ENCODE measurements at places on chromosomes 3 and 15. TPM values are rescaled to one million over a fixed set of nuclear protein-coding genes. Genes with fewer than 3 reads are reported as not detected.

DNA sequence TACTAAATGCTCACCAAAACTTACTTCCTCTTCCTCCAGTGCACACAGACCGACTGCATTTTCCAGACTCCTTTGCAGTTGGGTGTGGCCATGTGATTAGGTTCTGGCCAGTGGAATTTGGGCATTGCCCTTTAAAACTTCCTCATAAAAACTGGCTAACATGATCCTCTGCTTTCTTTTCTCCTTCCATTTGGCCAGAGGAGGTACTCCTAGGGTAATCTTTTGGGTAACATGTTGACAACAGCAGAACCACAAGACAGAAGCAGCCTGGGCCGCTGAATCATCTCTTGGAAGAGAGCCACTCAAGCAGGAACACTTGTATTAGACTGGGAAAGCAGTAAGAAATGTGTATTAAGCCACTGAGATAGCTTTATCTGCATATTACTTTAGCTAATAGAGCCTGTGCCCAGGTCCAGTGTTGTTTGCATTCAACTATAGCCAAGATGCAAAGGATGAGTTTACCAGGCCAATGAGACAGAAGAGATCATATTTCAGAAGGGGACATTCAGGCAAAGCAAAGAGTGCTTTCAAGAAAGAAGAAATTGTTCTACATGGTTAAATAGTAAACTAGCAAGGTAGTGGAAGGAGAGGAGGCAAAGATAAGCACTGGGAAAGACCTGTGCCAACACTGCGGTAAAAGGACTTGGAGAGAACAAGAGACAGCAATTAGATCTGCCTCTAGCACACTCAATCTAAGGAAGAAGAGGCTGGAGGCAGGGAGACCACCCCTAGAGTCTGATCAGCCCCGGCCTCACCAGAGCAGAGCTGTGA is 79.8 kb downstream of the PLCH1 start:
- no peak overlapping the region for H3K27ac ChIP-seq
- H3K27me3 ChIP-seq = no peaks in the 10 kb centered on the region
- H3K4me1 ChIP-seq = no peaks in the 10 kb centered on the region
- H3K4me3 ChIP-seq = no peak overlapping the region

- H3K27me3 ChIP-seq = no peaks in the 10 kb centered on the region
- H3K27ac ChIP-seq = no peak overlapping the region
- DNase-seq = no peak
Observed at GRCh38 chr15:29018120-29018805, 132.5 kb downstream of the APBA2 start.

DNA sequence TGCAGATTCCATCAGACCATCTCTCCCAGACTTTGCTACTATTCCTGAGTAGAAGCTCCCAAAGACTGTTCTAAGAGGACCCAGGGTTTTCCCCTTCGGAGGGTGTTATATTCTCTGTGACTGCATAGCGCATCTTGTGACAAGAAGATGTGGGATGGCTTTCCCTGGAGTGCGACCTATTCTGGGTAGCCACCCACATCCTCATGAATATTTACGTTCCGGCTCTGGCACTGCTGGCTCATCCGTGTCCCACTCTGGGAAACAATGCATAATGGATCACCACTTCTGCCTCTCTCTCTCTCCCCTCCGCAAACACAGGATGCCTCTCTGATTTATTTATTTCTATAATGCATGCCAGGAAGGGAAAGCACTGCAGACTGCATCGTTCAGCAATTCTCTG is 166.1 kb downstream of the PYDC2 start:
- no peak overlapping the region for H3K4me3 ChIP-seq
- H3K36me3 ChIP-seq = no peaks in the 10 kb centered on the region
- H3K4me1 ChIP-seq = no peaks in the 10 kb centered on the region
- H3K27me3 ChIP-seq = no peaks in the 10 kb centered on the region

- H3K4me1 ChIP-seq = no peaks in the 10 kb centered on the region
- H3K4me3 ChIP-seq = no peak overlapping the region
- no peaks in the 10 kb centered on the region for H3K27me3 ChIP-seq
- no peak for DNase-seq
- no peaks in the 10 kb centered on the region for H3K36me3 ChIP-seq
Observed at GRCh38 chr3:190543671-190544070, 29.8 kb downstream of the IL1RAP start.

DNA sequence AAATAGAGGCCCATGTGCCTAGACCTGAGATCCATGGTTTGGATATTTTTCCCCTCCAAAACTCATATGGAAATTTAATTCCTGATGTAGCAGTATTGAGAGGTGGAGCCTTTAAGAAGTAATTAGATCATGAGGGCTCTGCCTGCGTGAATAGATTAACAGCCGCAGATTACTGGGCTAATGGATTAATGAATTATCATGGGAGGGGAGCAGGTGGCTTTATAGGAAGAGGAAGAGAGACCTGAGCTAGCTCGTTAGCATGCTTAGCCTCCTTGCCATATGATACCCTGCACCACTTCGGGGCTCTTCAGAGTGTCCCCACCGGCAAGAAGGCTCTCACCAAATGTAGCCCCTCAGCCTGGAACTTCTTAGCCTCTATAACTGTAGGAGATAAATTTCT is 15.8 kb downstream of the ARHGEF26 start:
- no peaks in the 10 kb centered on the region for H3K36me3 ChIP-seq
- peaks cover 10% of the 10 kb centered on the region for H3K4me1 ChIP-seq
- H3K27me3 ChIP-seq = no peaks in the 10 kb centered on the region
- H3K27ac ChIP-seq = no peak overlapping the region

DNA sequence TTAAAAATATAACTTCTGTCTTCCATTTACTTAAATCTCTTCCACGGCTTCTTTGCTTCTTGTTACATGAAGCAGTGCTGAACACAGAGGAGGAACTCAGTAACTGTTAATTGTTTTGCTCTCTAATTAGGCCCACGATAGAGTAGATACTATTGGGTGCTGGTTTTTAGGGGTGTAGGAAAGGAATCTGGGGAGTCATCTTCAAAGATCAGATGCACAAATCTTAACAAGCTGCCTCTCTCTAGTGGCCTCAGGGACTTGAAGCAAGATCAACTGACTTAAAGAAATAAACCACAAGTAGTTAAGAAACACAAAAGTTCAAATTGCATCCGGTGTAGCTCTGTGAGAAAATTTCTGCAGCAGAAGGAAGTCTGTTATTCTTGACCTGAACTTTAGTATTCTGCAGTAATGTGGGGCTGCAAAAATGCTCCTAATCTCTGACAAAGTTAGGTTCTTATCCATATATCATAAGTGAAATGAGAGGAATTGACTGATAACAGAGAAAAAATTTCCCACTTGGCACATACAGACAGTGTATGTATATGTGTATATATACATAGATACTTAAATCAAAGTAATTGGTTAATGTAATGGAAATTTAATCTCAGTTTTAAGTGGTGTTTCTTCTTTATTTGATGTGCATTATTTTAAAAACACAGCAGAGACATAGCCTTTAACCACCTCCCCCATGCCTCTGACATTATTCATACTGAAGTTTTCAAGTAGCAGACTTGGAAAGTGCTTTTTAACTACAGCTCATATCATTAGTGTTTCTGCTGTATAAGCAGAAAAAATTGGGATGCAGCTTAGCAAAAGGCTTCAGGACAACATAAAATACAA is 51.8 kb downstream of the CHST2 start:
- no peak overlapping the region for H3K27ac ChIP-seq
- no peaks in the 10 kb centered on the region for H3K36me3 ChIP-seq
- no peak for DNase-seq
- H3K4me3 ChIP-seq = no peak overlapping the region
- H3K27me3 ChIP-seq = no peaks in the 10 kb centered on the region
- H3K4me1 ChIP-seq = no peaks in the 10 kb centered on the region

GRCh38 chr15:66729331-66729951 is 27.4 kb downstream of the SMAD6 start:
- H3K4me3 ChIP-seq = no peak overlapping the region
- H3K27ac ChIP-seq = peak overlapping the region; percentile 10
- no peaks in the 10 kb centered on the region for H3K4me1 ChIP-seq
- no peaks in the 10 kb centered on the region for H3K36me3 ChIP-seq
- no peak for DNase-seq
- H3K27me3 ChIP-seq = no peaks in the 10 kb centered on the region

DNA sequence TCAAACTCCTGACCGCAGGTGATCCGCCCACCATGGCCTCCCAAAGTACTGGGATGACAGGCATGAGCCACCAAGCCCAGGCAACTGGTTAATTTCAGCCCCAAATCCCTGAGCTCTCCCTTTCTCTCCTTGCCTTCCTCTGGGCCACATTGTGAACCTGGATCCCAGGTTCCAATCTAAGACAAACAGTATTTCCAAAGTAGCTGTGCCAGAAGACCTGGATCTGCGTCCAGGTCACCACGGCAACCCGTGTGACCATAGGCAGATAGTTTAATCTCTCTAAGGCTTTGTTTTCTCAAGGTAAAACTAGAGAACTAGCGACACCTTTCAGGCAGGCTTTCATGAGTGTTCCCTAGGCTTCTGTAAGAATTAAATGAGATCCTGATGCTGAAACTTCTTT is 5.9 kb upstream of the RBPMS2 start:
- no peak for DNase-seq
- H3K36me3 ChIP-seq = no peaks in the 10 kb centered on the region
- H3K27ac ChIP-seq = no peak overlapping the region
- H3K27me3 ChIP-seq = no peaks in the 10 kb centered on the region

DNA sequence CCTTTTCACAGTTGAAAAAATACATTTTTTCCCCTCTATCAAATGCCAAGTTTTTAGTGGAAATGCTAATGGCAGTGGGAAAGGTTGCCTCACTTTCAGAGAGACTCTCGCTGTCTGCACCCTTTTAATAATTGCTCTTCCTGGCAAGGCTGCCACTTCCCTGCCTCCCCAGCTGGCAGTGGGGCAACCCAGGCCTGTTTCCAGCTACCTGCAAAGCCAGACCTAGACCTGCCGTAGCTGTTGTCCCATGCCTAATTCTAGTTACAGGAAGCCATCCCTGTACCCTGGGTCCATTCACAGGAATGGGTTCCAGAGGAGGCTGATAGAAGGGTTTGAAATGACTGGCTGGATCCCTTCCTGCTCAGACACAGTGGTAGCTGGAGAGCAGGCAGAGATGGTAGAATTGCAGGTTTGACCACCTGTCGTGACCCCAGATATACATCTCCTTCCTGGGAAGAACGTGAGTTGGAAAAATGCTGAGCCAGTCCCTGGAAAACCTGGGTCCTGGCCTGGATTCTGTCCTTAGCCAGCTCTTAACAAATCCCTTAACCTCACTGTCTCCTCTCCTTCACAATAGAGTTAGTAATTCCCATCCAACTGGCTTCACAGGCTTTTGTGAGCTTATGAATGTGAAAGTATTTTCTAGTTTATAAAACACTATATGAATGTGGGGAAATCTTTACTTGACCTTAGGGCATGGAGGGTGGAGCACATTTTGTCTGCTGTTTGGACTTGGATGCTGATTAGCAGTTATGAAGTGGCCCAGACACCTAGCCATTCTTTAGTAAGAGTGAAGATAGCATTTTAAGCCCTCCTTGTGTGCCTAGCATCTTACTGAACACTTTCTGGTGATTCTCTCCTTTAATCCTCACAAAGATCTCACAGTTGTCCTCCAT is 12.9 kb upstream of the ALPK3 start:
- H3K27me3 ChIP-seq = no peaks in the 10 kb centered on the region
- DNase-seq = no peak
- peaks cover 13% of the 10 kb centered on the region for H3K36me3 ChIP-seq
- no peaks in the 10 kb centered on the region for H3K4me1 ChIP-seq

DNA sequence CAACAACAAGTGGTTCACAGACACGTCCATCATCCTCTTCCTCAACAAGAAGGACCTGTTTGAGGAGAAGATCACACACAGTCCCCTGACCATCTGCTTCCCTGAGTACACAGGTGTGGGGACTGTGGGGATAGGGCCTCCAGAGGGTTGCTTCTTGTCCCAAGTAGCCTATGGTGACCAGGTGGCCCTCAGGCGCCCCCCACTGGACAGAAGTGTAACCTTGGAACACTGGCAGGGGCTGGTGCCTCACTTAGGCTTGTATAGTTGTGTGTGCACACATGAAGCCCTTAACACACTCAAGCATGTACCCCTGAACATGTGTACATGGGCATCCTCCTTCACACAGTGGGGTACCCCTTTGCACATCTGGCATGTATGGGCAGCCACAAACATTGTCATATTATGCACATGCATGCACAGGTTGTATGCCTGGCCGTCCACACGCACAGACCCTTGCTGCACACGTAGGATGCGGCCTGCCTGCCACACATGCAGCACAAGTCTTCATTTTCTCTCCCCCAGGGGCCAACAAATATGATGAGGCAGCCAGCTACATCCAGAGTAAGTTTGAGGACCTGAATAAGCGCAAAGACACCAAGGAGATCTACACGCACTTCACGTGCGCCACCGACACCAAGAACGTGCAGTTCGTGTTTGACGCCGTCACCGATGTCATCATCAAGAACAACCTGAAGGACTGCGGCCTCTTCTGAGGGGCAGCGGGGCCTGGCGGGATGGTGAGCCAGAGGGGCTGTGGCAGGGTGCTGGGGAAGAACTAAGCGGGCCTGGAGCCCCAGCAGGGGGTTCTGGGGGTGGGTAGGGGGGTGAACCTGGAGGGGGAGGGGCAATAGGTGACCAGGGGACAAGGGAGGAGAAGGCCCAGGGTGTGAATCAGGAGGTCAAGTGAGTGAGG is 11.7 kb upstream of the SEMA3B start:
- no peaks in the 10 kb centered on the region for H3K4me1 ChIP-seq
- peak; percentile 56 for DNase-seq
- H3K27me3 ChIP-seq = no peaks in the 10 kb centered on the region
- no peak overlapping the region for H3K27ac ChIP-seq

DNA sequence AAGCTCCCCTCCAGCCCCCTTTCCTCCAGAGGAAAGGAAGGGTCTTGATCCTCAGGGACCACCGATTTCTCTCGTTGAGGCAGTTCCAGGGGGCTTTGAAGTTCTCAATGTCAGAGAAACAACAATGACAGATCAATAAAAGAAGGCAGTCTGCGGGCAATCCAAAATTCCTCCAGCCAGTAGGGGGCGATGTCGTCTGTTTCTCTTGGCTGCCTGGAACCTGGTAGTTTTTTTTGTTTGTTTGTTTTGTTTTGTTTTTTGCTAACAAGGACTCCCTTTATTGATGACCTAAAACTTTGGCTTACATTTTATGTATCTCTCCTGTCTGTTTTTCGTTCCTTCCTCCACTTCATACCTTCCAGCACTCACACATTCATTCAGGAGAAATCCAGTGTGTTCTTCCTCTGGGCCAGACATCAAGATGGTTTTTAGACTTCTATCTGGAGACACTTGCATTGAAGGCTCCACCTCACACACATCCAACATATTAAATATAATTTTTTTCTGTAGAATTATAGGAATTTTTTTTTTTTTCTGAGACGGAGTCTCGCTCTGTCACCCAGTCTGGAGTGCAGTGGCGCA is 276.6 kb downstream of the RPLP1 start:
- no peak overlapping the region for H3K4me3 ChIP-seq
- H3K36me3 ChIP-seq = no peaks in the 10 kb centered on the region
- no peak for DNase-seq
- no peaks in the 10 kb centered on the region for H3K4me1 ChIP-seq

DNA sequence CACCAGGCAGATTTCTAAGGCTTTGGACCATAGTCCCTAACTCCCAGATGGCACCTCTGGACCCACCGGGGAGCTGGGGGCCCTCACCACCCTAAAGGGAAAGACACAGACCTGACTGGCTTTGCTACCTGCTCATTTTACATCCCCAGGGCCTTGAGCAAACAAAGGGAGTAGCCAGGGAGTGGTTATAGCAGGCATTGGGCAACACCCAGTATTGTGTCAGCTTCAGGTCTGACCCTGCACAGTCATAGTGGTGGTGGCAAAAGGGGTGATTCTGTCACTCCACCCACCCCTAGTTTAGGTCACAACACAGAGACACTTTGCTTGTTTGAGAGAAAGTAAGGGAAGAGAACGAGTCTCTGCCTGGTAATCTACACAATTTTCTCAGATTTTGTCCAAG is 352.5 kb downstream of the DIPK2A start:
- H3K27me3 ChIP-seq = no peaks in the 10 kb centered on the region
- H3K4me3 ChIP-seq = no peak overlapping the region
- H3K36me3 ChIP-seq = no peaks in the 10 kb centered on the region

The ATP8B4 gene
- total RNA-seq = 19.1 TPM

The GCSAM gene
- total RNA-seq = not detected

The NPAP1 gene
- total RNA-seq = not detected

The UQCRC1 gene
- total RNA-seq = 143 TPM

The CCK gene
- not detected for total RNA-seq

The VEPH1 gene
- total RNA-seq = 0.81 TPM

The ARHGAP31 gene
- 29.1 TPM for total RNA-seq

All from aorta (tissue), 5 donors.